ENCODE measurements at places on chromosomes 4 and X.

- no peak for DNase-seq
Observed at GRCh38 chr4:100056701-100057100, 106.6 kb upstream of the H2AZ1 start.

DNA sequence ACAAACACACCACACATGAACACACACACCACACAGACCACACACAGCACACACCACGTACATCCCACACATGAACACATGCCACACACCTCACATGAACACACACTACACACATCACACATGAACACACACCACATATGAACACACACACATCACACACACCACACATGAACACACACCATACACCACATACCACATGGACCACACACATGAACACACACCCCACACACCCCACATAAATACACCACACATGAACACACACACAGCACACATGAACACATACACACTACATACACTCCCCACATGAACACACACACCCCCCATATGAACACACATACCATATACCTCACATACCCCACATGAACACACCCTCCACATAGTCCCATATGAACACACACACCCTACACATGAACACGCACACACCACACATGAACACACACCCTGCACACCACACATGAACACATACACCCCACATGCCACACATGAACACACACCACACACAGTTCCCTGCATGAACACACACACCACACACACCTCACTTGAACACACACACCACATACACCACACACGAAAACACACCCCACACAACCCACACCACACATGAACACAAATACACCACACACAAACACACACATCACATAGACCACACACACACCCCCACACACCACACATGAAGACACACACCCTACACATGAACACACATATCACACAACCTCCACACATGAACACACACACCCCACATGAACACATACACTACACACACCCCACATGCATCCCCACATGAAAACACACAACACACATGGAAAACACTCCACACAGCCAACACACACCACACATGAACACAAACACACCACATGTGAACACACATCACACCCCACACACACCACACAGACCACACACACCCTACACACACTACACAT, 18.3 kb downstream of the PNMA6E start:
- DNase-seq = no peak

DNA sequence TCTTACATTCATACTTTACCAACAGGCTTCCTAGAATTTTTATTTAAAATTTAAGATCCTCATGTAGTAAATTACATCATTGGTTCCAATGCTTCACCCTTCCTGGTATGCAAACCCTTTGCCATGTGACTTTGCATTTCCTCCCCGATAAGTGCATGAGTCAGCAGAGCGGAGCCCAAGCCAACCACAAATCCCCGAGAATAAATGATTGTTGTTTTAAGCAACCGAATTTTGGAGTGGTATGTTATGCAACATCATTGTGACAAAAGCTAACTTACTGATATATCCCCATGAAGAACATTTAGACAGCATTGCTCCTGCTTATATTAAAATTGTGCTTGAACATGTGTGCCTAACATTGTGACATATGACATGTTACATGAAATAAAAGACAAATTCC, 199.4 kb upstream of the DDX53 start:
- no peak for DNase-seq

GRCh38 chr4:170716868-170717267, 627.1 kb upstream of the AADAT start:
- no peak for DNase-seq

- DNase-seq = no peak
Observed at GRCh38 chrX:46354481-46354880, 190.7 kb downstream of the ZNF674 start.

- DNase-seq = no peak
Observed at GRCh38 chrX:7146703-7147412, 654 bp upstream of the STS start.

DNA sequence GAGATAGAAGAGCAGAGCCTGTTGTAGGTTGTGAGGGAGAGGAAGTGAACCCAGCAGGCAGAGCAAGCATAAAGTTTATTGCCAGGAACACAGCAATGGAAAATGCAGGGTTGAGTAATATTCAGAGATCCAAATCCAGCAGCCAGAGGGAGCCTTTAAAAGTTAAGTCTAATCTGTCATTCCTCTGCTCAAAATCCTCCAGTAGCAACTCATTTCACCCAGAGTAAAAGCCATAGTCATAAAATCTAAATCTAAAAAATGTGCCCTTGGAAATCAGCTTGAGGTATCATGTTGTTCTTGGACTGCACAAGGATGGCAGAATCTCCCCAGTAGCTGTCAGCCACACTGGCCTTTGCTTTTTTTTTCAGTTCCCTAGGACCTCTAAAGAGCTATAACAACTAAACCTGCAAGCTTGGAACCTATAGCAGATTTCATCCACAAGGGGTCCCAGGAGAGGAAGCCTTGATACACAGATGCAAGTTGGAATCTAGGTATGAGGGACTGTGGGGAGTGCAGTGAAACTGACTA, 62.9 kb upstream of the FRAS1 start:
- no peak for DNase-seq

GRCh38 chr4:113500424-113500823, 261.1 kb downstream of the CAMK2D start:
- no peak for DNase-seq

DNA sequence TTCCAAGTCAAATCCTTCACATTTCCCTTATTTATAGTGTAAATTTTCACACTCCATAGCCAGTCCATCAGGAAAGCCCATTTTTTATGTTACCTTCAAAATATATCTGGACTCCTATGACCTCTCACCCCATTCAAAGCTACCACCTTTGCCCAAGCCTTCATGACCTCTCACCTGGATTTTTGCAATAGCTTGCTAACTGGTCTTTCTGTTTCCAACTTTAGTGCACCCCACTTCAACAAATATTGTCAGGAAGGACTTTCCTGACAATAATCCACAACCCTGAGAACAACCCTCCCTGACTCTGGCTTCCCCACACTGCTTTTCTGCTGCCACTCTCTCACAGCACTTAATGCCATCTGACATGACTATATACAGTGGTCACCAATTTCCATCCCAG, 33.4 kb downstream of the ASIC5 start:
- DNase-seq = no peak

GRCh38 chr4:128322986-128323385, 35.4 kb upstream of the PGRMC2 start:
- DNase-seq = no peak

GRCh38 chr4:170128219-170128804, 38.6 kb upstream of the AADAT start:
- DNase-seq = no peak

DNA sequence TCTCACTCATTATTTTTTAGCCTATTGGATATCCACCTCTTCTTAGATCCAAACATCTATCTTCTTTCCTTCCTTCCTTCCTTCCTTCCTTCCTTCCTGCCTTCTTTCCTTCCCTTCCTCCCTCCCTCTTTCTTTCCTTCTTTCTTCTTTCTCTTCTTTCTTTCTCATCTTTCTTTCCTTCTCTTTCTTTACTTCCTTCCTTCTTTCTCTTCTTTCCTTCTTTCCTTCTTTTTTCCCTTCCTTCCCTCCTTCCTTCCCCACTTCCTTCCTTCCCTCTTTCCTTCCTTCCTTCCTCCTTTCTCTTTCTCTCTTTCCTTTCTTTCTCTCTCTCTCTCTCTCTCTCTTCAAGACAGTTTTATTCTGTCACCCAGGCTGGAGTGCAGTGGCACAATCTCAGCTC, 1239.8 kb downstream of the PCDH7 start:
- no peak for DNase-seq
